ENCODE measurements at places on chromosomes 2 and 18.

DNA sequence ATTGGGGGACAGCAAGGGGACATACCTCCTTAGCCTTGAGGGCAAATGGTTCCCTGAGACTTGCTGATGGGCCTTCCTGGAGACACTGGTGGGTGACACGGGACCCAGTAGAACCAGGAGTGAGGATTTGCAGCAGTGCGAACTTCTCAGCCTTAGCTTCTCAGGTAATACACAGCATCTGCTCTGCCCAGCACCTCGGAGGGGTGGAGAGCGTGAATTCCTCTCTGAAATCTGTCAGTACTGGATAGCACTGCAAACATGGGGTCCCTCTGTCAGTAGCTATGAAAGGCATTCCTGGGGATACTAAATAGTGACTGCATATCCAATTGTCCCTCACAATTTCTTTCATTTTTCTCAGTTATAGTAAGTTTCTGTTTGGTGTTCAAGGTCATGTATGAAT, 151.7 kb downstream of the GBX2 start:
- no peak for DNase-seq

- no peak for DNase-seq
These were observed 625.4 kb upstream of the FANCL start for GRCh38 chr2:58866527-58866926.

DNA sequence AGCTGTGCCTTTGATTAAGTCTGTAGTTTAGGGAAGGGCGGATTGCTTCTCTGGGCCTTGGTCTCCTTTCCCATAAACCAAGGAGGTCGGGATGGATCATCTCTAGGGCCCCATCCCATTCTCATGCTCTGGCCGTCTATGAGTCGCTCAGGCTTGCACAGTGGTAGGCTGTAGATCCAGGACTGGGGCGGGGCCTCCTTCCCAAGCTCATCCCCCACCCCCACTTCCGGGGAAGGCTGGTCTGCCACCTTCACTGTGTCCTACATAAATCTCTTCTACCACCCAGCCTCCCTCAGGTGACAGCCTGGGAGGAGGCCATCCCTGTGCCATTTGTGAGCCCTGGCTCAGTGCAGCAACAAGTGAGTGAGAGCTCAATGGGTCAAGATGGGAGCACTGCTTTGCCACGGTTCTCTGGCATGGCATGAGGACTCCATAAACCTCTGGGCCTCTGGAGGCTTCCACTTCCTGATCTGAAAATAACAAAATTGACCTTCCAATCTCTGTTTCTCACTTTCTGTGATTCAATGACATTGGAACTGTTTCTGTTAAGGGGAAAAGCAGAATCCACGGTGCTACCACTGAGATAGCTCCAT, 68.5 kb downstream of the SUMO1 start:
- DNase-seq: no peak

- no peak for DNase-seq
These were observed 169.4 kb upstream of the CAVIN2 start for GRCh38 chr2:192016265-192016664.

DNA sequence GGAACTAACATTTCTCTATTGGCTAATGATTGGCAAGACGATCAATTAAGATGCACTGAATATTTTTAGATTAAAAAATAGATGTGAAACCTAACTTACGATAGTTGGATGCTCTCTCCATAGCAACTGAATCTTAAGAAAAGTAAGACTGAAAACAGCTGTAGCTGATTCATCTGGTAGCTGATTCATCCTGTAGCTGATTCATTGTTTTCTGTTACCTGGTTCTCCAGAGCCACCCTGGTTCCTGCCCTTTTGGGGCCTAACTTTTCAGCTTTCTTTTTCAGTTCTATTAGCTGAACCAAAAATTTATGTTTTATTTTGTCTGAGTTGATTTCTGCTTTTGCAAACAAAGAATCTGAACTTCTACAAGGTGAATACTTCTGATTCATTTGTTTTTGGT, 22.7 kb upstream of the SPR start:
- DNase-seq: no peak

GRCh38 chr2:127884436-127884835, 1.3 kb downstream of the AMMECR1L start:
- no peak for DNase-seq

- no peak for DNase-seq
These were observed 7.3 kb upstream of the PLEK start for GRCh38 chr2:68357605-68358337.
